ENCODE measurements at places on chromosomes 2 and 18.

DNA sequence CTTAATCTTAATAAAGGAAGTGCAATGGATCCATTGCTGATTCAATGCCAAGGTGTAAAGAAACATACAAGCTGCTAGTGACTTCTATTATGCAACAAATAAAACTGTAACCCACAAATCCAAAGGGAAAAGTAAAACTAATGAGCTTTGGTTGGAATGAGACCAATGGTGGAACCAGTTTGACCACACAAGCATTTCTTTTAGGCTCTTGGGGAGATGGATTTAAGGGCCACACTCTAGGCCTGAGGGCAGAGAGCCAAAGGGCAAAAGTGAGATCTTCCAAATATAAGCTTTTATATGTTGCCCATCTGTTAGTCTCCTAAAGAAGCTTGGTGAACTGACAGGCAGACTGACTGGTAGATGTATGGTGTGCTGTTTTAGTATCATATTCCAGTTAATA is 41.5 kb upstream of the MMADHC start:
- DNase-seq: no peak

DNA sequence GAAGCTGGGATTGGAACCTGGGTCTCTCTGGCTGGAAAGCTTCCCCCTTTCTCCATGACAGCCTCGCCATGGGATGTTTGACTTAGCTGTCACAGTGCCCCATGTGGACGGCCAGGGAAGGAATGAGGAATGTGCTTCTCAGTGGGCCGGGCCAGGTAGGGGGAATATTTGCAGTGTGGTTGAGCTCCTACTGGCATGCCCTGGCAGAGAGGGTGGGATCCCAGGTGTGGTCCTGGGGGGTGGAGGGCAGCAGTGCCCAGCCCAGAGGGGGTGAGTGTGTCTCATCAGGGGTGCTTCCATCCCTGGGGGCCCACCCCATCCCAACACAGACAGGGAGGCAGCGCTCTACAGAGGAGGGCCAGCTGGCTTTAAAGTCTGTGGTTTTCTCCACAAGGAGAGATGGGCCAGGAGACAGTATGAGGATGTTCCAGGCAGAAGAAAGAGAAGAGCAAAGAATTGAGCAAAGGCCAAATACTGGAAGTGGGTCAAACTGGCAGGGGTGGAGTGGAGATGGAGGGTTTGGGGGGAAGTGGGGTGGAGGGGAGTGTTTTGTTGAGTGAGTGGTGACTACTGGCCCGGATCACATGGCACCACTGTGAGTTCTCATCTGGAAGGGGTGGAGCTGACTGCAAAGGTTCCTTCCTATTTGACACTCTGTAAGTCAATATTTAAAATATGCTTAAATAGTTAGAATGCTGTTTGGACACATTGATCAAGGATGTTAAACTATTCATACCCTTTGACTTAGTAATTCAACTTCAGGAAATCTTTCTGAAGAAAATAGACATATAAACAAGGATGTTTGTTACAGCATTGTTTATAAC is 94.0 kb downstream of the MYCN start:
- DNase-seq: no peak

GRCh38 chr2:69241093-69241492 is 145.9 kb downstream of the GFPT1 start:
- no peak for DNase-seq

DNA sequence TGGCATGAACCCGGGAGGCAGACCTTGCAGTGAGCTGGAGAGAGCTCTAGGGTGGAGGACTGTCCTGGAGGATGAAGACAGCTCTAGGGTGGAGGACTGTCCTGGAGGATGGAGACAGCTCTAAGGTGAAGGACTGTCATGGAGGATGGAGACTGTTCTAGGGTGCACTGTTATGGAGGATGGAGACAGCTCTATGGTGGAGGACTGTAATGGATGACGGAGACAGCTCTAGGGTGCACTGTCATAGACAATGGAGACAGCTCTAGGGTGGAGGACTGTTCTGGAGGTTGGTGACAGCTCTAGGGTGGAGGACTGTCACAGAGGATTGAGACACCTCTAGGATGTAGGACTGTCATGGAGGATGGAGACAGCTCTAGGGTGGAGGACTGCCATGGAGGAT is 21.1 kb upstream of the KCNG2 start:
- no peak for DNase-seq
